ENCODE measurements at places on chromosomes 3 and 15.
A peak's percentile ranks its signal among the peaks of the same experiment; 100 is the strongest.

- DNase-seq, result peak; percentile 53
These were observed 138.1 kb downstream of the TMCO5A start for GRCh38 chr15:38072348-38073177.

DNA sequence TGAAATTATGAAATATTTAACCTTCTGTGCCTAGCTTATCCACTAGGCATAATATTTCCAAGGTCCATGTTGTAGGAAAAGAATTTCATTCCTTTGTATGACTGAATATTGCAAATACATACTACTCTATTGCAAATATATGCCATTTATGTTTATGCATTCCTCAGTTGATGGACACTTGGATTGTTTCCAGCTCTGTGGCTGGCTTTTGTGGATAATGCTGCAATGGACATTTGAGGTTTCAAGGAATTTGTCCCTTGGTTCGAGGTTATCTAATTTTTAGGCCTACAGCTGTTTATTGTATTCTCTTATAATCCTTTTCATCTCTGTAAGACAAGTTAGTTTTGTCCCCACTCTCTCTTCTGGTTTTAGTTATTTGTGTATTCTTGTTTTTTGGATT, 7.7 kb upstream of the AADACL2 start:
- no peak for DNase-seq

GRCh38 chr15:31366169-31366734, 39.6 kb downstream of the KLF13 start:
- peak; percentile 50 for DNase-seq

DNA sequence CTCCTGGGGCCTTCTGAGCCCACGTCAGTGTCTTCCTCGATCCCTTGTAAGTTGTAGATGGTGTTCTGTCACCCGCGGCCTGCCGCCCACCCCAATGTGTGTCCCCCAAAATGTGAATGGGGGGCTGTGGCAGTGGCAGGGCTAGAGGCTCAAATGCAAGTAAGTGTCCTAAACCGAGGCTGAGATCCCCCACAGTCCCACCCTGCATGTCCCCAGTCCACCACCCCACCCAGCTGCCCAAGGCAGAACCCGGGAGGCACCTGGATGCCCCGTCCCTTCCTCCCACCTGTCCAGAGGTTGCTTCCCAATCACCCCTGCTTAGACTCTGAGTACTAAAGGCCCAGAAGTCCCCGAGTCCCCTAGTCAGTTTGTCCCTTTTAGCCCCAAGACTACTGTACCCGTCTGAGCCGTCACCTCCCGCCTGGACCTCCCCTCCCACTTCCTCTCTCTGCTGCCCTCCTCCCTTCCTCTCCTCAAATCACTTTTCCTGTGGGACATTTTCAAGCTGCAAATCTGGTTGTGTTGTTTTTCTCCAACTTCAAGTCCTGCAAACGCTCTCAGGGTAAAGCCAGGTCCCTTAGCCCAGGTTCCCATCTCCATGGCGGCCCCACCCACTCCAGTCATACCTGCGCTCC, 11.8 kb upstream of the PLXND1 start:
- peak; percentile 2 for DNase-seq

- DNase-seq, result no peak
These were observed 1.4 kb downstream of the HEMK1 start for GRCh38 chr3:50570508-50571279.

GRCh38 chr3:183933160-183933559, 48.5 kb upstream of the PARL start:
- DNase-seq, result no peak

- no peak for DNase-seq
These were observed 114.2 kb downstream of the NEDD4 start for GRCh38 chr15:55879181-55879580.

DNA sequence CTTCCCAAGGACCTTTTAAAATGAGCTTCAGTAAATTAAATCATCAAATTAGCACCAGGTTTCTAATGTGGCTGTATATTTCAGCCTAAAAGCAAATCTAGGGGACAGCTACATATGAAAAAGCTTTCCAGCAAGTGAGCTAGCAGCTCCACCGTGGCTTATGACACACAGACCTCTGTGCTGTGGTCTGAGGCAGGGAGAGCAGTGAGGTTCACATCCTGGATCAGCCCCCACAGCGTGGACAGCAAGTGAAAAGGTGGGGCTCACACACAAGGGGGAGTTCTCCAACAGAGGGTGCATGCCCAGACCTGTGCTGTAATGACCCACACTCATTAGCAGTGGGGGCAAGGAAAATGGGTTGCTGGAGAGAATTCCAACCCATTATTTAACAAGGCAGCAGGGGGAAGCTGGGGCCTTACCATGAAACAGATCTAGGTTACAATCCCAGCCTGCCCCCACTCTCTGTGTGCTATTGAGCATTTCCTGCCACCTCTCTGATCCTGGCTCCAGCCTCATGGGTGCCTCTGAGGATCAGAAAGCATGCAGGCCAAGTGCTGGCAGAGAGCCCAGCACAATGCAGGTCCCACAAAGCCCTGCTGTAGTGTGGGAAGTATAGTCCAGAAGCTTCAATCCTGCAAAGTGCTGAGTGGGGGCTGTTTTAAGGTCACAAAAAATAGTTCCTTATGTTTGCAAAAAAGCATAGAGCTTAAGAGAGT, 48.2 kb downstream of the RASGRF1 start:
- no peak for DNase-seq

DNA sequence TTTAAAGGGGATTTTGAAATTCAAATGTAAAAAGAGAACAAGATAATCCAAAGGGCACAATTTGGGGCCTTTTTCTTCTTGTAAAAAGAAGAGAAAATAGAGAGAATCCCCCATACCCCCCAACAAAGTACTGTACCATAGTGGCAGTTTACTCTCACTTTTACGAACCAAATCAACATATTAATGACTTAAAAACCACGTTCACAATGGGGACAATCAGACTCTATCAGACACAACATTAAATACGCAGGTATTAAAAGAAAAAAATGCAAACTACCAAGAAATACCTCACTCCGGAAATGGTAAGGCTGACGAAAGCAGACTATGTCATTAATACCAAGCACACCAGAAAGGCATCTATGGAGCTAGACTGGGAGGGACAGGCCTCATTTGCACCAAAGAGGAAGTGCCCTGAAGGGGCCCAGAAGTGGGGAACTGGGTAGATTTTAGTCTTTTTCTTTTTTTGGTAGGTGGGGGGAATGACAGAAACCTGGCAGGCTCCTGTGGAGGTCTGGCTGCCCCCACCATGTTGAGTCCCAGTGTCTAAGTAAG, 134.3 kb downstream of the TIGIT start:
- DNase-seq, result no peak

DNA sequence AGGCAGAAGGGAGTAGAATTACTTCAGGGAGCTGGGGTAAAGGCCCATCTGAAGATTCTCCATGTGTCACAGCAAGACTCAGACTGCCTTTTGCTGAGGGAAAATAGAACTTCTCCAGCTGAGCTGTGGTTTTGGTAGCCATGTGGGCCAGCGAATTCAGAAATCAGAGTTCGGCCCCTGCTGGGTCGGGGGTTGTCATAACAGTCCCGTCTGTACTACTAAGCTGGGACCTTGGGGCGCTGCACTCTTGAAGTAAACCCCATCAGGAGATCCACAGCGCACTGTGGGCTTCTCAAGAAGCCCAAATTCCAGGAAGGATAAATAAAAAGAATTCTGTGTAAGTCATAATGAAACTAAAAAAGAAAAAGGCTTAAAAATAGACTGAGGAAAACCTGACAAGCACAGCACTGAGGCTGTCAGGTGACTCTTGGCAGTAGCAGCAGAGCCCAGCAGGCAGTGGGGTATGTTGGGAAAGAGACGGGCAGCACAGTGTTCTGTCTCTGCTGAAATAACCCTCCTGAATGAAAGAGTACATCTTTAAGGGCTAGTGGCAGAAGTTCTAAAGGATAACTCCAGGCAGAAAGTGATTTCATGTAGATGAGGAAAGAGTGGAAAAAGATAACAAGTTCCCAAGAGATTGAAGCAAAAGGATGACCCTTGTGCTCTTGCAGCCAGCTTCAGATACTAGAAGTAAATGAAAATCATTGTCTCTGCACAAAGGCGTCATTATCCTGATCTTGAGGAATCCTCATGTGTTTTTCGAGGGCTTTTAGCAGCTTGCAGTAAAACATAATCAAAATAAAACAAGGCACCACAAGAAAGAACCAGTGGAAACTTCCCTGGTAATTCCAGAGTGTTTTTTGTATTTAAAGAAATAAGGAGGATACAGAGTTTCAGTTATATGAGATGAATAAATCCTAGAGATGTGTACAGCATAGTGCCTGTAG, 74.5 kb downstream of the RAB7A start:
- peak; percentile 79 for DNase-seq

GRCh38 chr3:34090876-34091275, 292.4 kb downstream of the PDCD6IP start:
- DNase-seq, result no peak

DNA sequence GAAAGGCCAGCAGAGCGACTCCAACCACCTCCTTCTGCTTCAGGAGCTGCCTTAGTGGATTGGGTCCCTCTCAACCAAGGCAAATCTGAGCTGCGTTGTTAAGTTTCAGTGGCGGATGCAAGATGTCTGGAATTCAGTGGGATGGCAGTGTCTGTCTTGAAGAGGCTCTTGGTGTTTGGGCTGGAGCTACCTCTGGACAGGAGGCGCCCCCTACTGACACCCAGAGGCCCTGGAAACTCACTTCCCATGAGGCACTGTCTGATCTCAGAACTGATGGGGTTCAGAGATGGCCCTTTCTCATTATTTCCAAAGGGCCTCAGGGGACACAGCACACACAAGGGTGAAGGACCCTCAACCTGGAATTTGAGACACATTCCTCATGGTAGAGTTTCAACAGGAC, 6.0 kb upstream of the SLC28A1 start:
- peak; percentile 84 for DNase-seq

DNA sequence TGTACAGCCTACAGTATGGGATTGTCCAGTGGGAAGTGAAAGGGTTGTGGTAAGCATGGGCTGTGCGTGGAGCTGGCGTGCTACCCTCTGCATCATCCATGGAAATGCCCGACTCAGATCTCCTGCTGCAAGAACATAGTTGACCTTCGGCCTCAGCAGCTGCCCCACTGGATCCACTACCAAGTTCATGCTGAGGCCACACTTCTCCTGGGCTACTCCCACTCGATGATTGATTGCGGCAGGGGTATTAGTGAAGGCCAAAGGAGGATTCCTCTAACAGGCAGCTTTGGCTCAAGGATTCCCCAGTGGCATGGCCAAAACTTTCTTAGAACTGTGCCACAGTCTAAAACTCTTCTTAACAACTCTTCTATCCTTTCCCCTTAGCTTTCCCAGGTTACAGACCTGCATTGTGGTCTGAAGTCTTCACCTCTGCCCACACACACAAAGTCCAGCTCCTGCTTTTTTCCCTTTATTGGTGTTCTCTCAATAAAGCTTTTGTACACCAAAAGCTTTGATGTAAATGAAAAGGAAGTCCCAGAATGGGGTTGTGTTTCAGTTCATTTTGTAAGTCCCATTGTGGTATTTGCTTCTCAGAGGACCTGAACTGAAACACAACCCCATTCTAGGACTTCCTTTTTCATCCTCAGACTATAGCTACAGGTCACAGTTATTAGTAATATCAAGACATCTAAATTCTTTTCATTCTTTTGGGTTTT, 4.9 kb upstream of the TBC1D5 start:
- DNase-seq, result no peak

DNA sequence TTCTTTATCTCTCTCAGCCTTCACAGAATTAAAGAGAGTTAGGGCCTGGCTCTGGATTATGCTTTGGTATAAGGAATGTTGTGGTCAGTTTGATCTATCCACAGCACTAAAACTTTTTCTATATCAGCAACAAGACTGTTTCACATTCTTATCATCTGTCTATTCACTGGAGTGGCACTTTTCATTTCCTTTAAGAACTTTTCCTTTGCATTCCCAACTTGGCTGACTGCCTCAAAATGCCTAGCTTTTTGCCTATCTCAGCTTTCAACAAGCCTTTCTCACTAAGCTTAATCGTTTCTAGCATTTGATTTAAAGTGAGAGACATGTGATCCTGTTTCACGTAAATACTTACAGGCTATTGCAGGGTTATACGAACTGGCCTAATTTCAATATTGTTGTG, 471.8 kb downstream of the GBE1 start:
- no peak for DNase-seq

- DNase-seq, result no peak
These were observed 7.4 kb downstream of the FAM3D start for GRCh38 chr3:58659051-58659675.

- DNase-seq, result no peak
These were observed 364.8 kb upstream of the PROK2 start for GRCh38 chr3:72149645-72150300.

- no peak for DNase-seq
These were observed 146.1 kb downstream of the NAALADL2 start for GRCh38 chr3:175005193-175005592.

- DNase-seq, result no peak
These were observed 33.2 kb downstream of the IDH3A start for GRCh38 chr15:78182336-78182700.

DNA sequence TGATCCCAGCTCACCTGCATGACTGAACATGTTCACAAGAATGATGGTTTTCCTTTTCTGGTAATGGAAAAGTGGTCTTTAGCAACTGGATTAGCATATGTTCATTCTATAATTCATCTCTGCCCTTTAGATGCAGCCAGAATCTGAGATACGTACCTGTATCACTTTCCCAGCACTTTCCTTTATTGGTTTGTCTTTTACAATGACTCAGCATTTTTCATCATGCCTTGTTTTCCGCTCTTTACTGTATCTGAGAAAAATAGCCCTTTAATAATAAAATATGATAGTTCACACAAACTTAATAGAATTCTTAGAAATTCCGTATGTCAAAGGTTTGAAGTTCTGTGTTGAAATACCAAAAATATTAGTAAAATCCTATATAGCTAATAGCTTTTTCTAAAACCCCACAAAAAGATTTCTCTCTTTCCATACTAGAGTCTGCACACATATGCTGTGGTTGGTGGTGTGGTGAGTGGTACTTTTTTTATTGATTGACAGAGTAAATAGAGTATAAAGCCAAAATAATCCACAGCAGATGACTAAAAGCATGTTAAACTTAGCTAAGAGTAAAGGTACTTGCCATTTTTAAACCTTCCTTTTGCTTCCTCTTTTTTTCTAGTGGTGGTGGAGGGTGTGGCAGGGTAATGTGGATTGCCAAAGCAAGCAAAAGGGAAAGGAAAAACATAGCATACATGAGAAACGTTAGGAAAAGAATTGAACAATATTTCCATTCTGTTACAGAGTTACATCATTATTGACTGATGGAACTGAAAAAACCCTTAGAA, 328.9 kb upstream of the RBMS3 start:
- DNase-seq, result no peak

GRCh38 chr3:100968932-100969906, 24.0 kb downstream of the ABI3BP start:
- DNase-seq, result no peak

DNA sequence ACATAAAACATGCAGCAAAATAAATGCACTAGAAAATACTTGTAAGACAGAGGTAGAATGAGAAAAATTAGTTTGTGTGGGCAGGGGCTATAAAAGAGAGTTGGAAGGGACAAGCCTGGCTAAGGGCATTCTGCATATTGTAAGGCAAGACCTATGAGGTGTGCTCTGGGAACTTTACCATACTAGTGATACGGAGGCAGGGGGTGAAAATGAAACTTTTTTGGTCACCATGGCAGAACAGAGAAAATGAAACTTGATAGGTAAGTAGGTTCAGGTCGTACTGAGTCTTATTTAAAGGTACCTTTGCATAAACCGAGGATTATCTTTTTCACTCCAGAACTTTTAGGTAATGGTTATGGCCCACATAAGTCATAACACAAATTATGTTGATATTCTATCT, 74.7 kb upstream of the ACKR4 start:
- no peak for DNase-seq
